CD8-positive, alpha-beta memory T cell (primary cell): ENCODE measurements at places on chromosomes 1 and 21. TPM values are rescaled to one million over a fixed set of nuclear protein-coding genes. Genes with fewer than 3 reads are reported as not detected.

DNA sequence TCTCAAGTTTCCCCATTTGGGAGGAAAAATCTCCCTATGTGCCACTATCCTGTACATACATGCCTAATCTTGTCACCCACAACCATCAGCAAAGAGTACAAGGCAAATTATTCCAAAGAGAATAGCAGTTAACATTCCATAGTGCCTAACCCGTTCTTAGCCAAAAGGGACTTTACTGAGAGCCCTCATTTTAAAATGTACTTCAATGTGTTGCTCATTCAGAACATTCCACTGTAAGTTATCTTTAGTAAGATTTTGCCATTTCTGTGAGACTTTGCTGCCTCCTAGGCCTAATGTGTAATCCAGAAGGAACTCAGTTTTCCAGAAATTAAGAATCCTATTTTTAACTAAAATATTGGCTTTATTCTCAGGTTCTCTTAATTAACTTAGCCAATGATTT is 11.3 kb upstream of the MRPL55 start:
- no peak for DNase-seq

GRCh38 chr1:87678266-87678665 is 349.6 kb downstream of the LMO4 start:
- DNase-seq: no peak

Gene ZRANB2
- 99.5 TPM for total RNA-seq

DNA sequence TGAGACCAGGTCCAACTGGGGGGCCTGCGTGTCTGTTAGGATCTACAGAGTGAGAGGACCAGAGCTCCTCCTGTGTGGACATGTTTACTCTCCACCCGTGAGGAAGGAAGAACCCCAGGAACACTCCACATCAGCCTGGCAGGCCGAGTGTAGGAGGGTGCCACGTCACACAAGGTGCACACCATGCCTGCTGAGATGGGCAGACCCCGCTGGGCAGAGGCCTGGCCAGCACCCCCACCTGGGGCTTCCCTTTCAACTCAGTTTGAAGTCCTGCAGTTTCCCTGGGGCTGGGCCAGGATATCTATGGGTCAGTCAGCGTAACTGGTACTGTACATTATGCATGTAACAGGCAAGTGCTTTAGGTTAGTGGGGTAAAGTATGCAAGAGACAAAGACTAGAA is 30.1 kb upstream of the PCBP3 start:
- no peak for DNase-seq

GRCh38 chr1:185408700-185409270 is 91.7 kb upstream of the IVNS1ABP start:
- no peak for DNase-seq

DNA sequence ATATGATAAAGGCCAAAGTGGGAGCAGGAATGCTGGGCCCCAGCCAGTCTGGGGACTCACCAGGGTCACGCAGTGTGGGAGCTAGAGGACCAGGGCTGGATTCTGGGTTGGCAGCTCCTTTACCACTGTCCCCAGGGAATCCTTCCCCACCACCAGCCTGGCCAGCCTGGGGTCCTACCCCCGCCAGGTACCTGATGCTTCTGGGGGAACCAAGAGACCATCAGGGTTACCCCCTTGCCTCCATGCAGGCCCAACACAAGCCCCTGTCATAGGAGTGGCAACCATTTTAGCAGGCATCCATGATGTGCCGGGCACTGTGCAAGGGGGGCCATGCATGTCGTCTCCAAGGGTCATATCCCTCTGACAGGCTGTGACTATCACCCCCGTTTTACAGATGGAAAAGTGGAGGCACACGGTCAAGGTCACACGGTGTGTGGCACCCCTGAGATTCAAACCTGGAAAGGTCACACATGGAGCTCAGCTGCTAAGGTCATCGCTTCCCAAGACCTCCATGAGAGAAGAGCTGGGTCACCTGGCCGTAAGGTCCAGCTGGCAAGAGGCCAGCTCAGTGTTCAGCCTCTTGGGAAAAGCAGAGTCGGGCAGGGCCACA is 16.4 kb downstream of the RUNX3 start:
- no peak for DNase-seq

Gene ARHGEF19
- 6.8 TPM for total RNA-seq

Gene KRTAP7-1
- not detected for total RNA-seq

DNA sequence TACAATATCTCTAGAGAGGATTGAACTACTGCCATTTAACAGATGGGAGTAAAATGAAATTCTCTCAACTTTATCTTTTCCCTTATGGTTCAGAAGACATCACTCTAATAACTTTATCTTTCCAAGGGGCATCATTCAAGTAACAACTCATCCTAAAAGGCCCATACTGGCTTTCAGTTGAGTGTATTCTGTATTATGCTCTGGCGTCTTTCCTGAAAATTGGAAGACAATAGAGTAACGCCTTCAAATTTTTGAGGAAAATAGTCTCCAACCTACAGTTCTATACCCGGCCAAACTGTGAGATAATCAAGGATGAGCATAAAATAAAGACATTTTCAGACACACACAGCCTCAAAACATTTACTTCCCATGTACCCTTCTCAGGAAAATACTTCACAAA is 103.3 kb downstream of the RERE start:
- no peak for DNase-seq
